Dorsolateral prefrontal cortex (tissue), 122 donors: ENCODE measurements at places on chromosomes 16 and 17.

- no peak for DNase-seq
Measured at GRCh38 chr17:7250695-7251627, 573 bp downstream of the CTDNEP1 start.

GRCh38 chr17:82913304-82914043 lies 73.7 kb upstream of the ZNF750 start:
- DNase-seq, result no peak

DNA sequence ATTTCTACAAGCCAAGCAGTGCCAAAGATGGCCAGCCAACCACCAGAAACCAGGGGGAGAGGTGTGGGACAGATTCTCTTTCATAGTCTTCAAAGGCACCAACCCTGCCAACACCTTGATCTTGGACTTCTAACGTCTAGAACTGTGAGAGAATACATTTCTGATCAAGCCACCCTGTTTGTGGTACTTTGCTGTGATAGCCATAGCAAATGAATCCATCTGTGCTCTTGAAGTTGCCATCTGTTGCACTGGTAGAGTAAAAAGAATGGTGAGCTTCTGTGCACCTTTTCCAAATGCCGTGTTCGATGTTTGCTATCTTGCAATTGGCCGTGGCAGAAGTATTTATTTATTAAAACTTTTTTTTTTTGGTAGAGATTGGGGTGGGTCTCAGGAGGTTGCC lies 16.7 kb upstream of the ADGRG1 start:
- DNase-seq, result peak; percentile 4

GRCh38 chr16:86681031-86681756 lies 102.8 kb downstream of the FOXL1 start:
- DNase-seq, result no peak

- DNase-seq, result peak; percentile 47
Measured at GRCh38 chr17:60577147-60577915, 22.7 kb upstream of the PPM1D start.

GRCh38 chr16:11253009-11253994 lies 2.7 kb downstream of the SOCS1 start:
- no peak for DNase-seq

DNA sequence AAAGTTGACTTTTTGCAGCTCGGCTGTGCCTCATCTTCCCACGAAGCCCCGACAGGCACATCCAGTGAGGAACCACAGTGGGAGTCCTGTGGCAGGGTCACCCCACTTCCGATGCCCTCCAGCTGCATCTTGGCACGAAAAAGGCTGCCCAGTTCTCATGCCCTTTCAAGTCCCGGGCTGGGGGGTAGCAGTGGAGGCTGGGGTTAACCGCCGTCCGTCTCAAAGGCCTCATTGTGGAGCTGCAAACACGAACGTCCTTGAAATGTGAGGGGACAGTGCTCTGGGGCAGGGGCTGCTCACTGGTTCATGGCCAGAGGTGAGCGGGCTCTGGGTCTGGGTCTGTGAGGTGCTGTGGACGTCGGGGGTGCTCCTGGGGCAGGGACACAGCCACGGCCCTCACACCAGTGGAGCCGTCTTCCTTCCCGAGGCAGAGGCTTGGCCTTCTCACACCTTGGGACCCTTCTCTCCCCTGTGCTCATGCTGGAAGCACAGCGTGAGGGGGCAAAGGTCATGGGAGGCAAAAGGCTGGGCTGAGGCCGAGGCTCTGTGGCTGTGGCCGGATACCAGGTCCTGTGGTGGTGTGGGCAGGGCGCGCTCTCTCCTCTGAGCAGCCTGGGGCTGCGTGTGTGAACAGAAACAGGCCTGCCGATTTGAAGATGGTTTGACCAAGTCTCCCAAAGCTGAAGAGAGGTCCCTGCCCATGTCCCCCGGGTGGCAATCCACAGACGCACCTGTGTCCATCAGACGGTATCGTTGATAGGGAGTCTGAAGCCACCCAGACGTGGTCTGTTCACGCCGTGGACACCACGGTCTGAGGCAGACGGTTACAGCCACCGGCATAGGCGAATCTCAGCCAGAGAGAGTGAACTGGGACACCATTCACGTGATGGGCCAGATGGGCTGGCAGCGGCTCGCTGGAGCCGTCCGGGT lies 3.1 kb upstream of the MC1R start:
- DNase-seq, result peak; percentile 73

GRCh38 chr16:65909310-65910050 lies 457.0 kb upstream of the CDH5 start:
- DNase-seq, result no peak

GRCh38 chr16:11016524-11016988 lies 72.2 kb downstream of the CLEC16A start:
- DNase-seq, result no peak

DNA sequence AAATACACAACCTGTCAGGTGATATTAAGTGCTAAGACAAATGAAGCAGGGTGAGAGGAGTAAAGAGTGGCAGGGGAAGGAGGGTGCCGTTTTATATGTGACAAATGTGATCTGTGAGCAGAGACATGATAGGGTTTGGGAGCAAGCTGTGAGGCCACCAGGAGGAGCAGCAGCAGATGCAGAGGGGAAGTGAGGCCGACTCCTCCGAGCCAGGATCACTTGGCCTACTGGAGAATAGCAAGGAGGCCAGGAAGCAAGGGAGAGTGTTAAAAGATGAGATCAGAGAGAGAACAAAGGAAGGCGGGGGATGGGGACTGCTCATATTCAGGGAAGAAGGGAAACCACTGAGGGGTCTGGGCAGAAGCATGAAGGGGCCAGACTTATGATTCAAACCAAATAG lies 129.4 kb downstream of the TANGO6 start:
- DNase-seq, result peak; percentile 51

- peak; percentile 24 for DNase-seq
Measured at GRCh38 chr16:4293822-4294457, 21.1 kb upstream of the TFAP4 start.

- no peak for DNase-seq
Measured at GRCh38 chr17:68832109-68832802, 122.9 kb downstream of the ABCA8 start.

- no peak for DNase-seq
Measured at GRCh38 chr17:1561420-1562175, 994 bp downstream of the PITPNA start.

- no peak for DNase-seq
Measured at GRCh38 chr17:73211745-73212144, 18.9 kb downstream of the COG1 start.

DNA sequence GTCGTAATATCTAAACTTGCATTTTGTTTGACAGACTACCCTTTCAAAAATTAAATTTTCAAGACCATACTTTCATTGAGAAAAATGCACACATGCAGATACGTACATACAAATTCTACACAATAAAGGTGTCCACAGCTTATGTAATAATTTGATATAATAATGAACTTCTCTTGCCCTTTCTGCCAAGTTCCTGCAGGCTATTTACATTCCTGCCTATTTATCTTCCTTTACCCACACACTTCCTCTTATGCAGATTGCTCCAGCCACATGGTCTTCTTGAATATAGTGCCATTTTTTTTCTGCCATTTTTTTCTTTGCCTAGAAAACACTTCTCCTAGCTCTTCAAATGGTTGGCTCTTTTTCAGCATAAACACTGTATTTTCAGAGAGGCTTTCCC lies 826.9 kb upstream of the CDH8 start:
- no peak for DNase-seq

DNA sequence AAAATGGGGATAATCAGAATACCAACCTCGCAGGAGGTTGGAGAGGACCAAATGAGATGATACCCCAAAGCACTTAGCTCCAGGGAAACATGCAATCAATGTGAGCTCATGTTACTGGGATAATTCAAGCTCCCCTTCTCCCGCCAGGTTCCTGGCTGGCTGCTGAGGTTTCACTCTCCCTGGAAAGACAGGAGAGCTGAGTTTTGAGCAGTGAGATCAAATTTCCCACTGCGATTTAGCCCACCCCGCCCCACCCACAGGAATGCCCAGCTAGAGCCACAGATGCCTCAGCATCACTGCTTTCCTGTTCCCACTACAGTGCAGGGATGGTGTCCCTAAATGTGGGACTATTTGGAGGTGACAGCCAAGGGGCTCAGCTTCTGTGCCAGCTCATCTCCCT lies 56.7 kb downstream of the ZNF423 start:
- DNase-seq, result no peak

GRCh38 chr17:49402706-49403105 lies 12.0 kb downstream of the PHB1 start:
- DNase-seq, result no peak

DNA sequence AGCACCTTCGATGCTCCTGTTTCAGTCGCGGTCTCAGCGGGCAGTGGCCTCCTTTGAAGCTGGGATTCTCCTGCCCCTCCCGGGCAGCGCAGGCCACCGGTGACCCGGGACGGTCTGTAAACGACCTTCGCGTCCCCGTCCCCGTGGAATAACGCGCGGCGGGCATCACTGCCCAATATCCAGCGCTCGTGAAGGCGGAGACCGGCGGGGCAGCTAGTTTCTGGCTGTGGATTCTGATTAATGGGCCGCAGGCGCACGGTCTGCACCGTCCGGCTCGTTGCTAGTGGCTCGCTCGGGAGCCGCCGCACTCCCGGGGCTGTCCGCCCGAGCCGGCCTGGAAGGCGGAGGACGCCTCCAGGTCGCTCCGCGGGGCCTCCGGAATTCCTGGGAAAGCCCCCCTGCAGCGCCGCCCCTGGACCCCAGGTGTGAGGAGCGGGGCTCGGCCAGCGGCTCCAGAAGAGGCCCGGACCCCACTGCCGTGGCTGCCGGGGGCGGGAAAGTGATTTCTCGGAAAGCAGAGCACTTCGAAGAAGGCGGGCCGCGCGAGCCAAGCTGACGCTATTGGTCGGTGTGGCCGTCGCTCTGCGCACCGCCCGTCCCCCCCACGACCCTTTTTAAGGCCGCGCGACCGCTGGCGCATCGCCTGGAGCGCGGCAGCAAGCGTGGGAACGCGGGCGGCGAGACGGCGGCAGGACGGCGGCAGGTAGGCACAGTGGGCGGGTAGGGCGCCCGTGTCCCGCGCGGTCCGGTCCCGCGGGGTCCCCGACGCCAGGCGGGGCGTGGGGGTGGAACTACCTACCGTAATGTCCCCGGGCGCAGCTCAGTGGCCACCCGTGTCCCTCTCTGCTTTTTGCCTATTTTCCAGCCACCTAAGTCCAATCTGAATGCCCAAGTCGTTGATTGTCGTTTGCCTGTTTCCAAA lies at the start of gene IRF8:
TSS of gene IRF8 (plus strand) at position 642 of the 922 bp plus-strand sequence. CDS start 3,854 bp downstream, outside the sequence.
- peak; percentile 18 for DNase-seq

GRCh38 chr17:1736348-1737281 lies 6.1 kb upstream of the SERPINF2 start:
- DNase-seq, result no peak

DNA sequence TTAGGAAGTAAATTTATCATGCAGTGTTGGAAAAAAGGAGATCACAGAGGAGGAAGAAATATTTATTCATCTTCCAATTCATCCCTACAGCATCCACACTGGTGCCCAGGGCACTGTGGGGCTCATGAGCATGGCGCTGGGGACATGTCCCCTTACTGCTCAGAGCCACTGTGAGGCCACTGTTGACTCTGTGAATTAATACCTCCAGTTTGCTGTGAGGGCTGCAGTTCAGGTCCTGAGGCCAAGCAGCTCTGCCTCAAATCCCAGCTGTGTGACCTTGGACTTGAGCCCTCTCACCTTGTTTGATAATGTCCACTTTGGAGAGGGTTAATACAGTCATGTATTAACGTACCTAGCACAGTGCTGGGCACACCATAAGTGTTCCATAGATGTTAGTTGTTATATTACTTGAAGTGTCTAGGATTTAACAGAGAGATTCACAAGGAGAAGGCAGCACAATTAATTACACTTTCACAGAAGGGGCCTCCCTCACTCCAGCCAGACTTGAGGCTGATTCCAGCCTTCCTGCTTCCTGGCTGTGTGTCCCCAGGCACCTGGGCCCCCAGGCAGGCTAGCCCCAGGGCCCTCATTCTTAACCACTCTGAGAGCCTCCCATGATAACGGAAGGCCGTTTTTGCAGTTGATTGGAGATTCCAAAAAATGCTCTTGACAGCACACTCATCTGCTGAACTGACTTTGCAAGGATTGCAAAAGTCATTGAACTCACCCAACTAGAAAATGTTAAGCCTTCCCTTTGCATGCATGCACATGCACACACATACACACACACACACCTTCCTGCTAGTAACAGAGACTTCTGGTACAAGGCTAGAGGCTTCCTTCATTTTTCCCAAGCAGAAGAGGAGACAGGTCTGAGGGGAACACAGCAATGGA lies 29.4 kb downstream of the KATNIP start:
- no peak for DNase-seq

GRCh38 chr17:78225088-78225865 lies 6.2 kb upstream of the TMEM235 start:
- no peak for DNase-seq

- DNase-seq, result no peak
Measured at GRCh38 chr16:53745753-53746266, 41.9 kb downstream of the FTO start.

GRCh38 chr17:7587420-7588151 lies 2.3 kb downstream of the SOX15 start:
- no peak for DNase-seq

DNA sequence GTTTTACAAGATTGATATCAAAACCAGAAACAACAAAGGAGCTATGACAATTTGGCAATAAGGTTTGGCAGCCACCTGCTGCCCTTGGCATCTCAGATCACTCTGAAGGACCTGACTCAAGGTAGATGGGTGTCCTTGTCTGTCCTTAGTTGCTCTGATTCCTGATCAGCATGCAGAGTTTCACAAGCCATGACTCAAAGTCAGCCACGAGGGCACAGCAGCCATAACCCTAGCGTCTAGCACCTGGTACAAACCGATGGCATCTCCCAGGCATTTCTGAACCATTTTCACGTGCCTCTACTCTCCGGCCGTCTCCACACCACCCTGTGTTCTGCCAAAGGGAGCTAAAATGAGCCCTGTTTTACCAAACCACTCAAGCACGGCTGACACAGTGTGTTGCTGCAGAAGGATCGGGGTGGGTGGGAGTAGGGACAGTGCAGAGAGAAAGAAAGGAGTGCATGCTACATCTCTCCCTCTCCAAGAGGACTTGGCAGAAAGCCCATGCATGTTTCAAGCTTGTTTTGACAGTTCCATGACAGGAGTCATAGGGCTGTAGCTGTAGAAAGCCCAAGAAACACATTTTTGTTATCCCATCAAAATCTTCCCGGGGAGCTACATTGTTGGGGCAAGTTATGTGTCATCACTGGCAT lies 297.3 kb downstream of the ABCC12 start:
- no peak for DNase-seq

DNA sequence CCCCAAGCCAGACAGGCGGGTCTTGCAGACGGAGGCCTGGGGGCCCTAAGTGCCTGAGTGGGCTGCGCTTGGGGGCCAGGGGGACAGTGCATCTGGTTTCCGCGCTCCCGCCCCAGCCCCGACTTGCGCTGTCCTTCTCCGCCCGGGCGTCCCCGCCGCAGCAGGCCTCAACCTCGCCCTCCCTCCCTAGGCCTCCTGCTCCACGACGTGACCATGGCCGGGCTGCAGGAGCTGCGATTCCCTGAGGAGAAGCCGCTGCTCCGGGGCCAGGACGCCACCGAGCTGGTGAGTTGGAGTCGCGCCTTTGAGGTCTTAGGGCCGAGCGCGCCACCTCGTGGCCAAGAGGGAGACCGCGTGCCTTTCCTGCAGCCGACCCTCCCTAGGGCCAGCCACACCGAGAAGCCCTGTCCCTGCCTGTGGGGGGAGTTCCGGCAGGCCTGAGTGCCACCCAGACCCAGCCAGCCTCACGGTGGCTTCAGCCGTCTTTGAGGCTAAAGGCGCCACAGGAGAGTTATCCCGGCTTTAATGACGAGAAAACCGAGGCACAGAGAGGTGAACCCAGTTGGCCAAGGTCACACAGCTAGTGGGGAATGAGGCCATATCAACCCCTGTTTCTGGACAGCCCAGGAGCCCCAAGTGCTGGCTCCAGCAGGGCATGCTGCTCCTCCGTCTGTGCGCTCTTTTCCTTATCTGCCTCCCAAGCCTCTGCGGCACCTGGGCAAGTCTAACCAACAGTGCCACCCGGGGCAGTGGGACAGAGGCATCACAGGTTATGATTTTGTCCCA lies 12.2 kb upstream of the NDRG4 start:
- peak; percentile 83 for DNase-seq
